ENCODE measurements at places on chromosomes 5 and 9.

GRCh38 chr9:133631111-133631510, 5.1 kb upstream of the DBH start:
- DNase-seq, result no peak

DNA sequence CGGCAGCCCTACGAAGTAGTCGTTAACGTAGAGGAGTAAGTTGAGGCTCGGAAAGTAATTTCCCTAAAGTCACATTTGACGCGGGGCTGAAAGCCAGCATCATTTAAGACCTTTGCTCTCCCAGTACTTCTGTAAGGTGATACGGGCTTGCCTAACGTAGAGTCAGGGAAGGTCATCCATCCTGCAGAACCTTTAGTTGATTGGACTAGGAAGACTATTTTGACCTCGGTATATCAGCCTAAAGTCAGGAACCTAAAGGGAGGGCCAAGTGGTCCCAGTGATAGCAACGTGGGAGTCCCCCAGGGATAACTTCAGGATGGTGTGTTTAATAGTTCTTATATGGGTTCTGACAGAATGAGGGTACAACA, 657 bp downstream of the NUP214 start:
- no peak for DNase-seq

DNA sequence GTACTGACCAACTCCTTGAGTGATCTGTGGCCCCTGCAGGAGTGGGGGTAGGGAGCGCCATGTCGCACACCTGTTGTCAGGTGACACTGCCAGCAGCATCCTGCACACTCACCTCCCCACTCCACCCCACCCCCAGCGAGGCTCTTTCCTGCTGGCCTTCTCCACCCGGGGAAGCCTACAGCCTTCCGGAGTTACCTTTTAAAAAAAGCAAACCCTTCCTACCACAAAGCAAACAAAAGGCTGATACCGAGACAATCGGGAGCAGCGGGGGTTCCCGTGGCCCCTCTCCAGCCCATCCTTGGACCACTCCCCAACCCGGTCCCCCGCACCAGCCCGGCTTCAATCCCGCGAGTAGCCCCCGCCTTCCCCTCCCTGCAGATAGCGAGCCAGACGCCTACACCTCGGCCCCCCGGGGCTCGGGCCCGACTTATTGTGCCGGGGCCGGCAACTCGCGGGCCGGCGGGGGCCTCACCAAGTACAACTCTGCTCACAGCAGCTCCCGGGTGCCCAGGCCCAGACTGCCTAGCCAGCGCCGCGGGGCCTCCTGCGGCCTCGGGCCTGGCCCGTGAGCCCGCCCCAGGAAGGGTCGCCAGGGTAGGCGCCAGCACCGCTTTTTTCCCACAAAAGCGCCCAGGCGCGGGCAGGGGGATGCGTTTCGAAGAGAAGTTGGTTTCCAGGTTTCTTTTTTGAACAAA, 724 bp downstream of the MACROH2A1 start:
- peak; percentile 80 for DNase-seq

DNA sequence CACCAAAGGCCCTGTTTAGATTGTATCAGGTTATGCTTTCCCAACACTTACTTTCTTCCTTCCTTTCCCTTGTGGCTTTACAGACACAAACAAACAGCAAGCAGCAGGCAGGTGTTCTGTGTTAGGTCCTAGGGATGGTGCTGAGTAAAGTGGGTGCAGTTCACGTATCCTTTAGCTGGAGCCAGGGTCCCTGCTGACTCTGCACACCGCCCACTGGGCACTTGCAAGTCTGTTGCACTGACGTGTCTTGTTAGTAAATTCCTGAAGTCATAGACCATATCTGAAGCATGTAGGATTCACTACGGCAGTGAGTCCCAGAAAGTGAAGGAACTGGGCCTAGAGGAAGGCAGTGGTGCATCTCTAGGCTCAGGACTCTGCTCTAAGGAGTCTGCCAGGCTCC, 96.5 kb downstream of the DAPK1 start:
- DNase-seq, result no peak

- DNase-seq, result no peak
Measured at GRCh38 chr9:6822696-6823095, 64.9 kb downstream of the KDM4C start.

DNA sequence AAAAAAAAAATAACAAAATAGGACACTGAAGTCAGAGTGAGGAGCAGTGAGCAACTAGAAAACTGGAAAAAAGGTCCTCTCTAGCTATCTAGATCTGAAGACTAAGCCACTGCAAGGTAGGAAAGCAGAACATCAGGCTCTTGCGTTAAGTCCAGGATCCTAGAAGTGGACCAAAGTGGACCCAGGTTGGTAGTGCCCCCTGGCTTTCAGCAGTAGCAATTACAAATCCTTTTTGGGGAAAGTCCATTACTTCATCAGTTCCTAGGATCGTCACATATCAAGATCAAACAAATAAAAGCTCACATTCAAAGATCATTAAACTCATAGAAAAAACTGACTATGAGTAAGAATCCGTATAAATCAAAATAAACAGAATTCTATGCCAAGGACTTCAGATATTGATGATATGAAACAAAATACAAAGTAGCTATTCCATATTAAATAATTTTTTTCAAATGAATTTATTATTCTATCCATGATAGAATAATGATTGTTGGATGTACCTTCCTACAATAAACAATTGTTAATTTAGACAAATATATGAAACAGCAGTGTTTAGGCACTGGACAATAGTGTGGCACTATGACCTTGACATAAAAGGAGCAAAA, 6.5 kb upstream of the RICTOR start:
- DNase-seq, result no peak

GRCh38 chr9:95971815-95972214, 96.3 kb downstream of the ERCC6L2 start:
- no peak for DNase-seq

GRCh38 chr9:8492024-8492423, 692.4 kb upstream of the DMAC1 start:
- no peak for DNase-seq

GRCh38 chr9:124803911-124804310, 27.0 kb downstream of the OLFML2A start:
- no peak for DNase-seq

DNA sequence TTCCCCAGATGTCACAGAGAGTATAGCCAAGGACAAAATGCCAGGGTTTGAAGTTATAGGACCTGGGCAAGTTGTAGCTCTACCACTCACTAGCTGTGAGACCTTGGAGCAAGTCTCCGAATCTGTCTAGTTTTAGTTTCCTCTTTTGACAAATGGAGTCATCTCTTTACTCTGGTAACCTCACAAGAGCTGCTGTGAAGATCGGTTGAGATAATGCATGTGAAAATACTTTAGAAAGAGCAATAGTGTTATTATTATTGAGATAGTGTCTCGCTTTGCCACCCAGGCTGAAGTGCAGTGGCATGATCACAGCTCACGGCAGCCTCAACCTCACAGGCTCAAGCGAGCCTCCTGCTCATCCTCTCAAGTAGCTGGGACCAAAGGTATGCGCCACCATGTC, 117.9 kb upstream of the NR5A1 start:
- no peak for DNase-seq

DNA sequence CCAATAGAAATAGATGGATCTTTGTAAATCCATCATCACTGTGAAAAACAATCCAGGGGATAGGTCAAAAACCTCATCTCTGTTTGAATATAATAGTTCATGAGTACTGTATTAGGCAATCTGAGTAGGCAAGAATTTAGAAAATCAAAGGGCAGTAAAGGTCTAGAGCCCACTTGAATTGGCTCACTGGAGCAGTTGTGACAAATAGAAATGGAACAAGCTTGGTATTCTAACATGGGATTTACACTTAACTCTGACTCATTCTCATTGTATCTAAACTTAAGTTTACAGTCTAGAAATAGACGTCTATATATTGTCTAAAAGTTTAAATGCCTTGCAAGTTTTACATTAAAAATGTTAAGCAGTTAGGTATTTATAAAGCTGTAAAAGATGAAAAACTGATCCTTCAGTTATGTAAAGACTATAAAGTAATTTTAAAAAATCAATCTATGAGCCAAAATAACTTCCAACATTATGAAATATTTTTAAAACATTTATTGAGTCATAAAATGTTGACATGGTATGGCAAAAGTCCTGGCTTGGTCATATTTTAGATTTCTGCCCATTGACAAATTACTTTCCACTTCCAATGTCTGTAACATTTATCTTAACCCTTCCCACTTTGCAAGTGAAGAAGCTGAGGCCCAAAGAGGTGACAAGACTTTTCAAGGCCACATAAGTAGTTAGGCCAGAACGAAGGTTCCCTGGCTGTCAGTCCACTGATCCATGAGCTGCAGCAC, 203.7 kb upstream of the NREP start:
- DNase-seq, result no peak

- no peak for DNase-seq
Measured at GRCh38 chr9:94687451-94687850, 39.0 kb upstream of the AOPEP start.

All from upper lobe of right lung (tissue), 1 donor.